Stimulated activated CD8-positive, alpha-beta memory T cell treated with anti-CD3 and anti-CD28 coated beads, Interleukin-15, amount 100 ng/mL, for 48 hours (primary cell): ENCODE measurements at places on chromosomes 2 and 18.
A peak's percentile ranks its signal among the peaks of the same experiment; 100 is the strongest.

DNA sequence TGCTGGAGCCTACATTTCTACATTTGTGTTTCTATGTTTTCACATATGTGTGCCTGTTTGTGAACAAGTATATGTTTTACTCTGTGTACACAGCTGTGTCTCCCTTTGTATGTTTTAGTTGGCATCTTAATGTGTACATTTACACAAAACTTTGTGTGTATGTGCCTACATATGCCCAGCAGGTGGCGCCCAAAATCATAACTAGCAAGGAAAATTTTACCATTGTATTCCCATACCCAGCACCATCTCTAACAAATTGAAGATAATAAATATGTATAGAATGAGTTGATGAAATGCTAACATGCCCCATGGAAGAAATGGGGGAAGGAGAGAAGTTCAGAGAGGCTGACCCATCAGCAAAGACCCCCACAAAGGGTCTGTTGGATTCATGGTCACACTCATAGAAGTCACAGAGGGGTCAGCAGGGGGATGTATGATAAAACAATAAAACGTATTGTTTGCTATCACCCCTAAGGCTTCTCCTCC, 48.1 kb downstream of the PKDCC start:
- DNase-seq, result peak; percentile 34

- DNase-seq, result no peak
Observed at GRCh38 chr2:73939419-73939818, 12.7 kb downstream of the DGUOK start.

- no peak for DNase-seq
Observed at GRCh38 chr2:179331061-179331460, 66.4 kb upstream of the SESTD1 start.

DNA sequence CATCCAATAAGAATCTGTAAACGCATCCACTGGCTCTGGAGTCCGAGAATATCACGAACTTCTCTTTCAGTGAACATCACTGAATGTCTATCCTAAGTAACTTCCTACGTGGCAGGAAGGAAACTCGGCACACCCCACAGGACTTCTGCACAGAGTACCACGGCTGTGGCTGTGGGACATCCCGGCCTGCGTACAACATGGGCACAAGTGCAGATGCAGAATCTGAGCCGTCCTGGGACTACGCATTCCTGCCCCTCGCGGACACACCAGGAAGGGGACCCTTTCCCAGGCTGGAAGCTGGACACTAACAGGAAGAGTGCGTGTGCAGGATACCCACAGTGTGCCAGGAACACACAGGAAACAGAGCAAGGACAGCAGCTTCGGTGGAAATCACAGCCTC, 60.6 kb downstream of the ZNF516 start:
- DNase-seq, result no peak

GRCh38 chr2:20534913-20535801, 88.3 kb downstream of the RHOB start:
- DNase-seq, result no peak

DNA sequence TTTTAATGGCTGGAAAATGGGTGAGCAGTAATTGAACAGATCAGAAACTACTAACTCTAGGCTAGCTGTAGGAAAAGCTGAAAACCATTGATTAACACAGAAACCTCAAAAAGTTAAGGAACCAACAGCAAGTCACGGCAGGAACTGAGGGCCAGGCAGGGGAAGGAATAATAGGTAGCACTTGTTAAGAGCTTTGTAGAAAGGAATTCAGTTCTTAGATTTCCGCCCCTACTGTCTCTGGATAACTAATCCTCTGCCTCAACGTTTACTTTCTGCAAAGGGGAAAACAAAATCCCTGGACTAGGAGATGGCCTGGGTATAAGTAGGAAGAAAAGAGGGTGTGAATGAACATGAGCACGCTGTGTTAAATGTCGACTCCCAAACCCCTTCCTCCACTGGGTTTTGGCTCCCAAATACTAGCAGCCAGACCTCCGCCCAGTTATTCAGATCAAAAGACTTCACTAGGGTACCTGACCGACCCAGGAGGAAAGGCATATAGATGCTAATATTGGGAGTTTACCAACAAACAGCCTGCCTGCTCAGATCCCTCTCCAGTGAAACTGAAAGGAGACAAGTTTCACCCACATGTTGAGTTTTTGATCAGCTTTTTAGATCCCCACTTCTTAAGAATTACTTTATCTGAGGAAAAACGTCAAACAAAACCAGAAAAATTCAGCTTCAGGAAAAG, 12.4 kb downstream of the SMAD2 start:
- no peak for DNase-seq

GRCh38 chr18:58201733-58202730, 158.0 kb downstream of the NEDD4L start:
- DNase-seq, result no peak

DNA sequence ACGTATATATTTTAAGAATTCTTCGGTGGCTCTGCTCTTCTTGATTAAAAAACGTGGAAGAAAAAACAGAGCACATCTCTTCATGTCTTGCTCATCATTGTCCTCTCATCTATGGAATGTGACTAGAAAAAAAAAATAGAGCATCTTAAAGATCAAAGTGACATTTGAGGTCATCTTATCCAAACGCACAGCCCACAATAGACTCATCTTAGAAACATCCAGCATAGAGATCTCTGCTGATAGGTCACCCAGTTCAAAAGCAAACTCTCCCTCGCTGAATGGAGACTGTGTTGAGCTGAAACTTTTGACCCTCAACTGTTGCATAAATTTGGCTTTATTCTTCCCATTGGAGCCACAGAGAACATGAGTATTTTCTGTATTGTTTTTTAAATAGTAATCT, 65.2 kb downstream of the CMPK2 start:
- no peak for DNase-seq

DNA sequence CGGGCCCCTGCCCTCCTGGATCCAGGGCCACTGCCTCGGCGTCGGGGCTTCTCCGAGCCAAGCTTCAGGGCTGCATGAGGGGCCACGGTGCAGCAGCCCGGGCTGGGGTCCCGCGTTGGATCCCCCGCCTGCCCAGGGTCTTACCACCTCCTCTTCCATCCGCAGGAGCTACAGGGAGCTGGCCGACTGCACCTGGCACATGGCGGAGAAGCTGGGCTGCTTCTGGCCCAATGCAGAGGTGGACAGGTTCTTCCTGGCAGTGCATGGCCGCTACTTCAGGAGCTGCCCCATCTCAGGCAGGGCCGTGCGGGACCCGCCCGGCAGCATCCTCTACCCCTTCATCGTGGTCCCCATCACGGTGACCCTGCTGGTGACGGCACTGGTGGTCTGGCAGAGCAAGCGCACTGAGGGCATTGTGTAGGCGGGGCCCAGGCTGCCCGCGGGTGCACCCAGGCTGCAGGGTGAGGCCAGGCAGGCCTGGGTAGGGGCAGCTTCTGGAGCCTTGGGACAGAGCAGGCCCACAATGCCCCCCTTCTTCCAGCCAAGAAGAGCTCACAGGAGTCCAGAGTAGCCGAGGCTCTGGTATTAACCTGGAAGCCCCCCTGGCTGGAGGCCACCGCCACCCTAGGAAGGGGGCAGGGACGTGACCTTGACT, 52.1 kb downstream of the RAMP1 start:
- no peak for DNase-seq

- no peak for DNase-seq
Observed at GRCh38 chr2:54783349-54783748, 59.9 kb downstream of the EML6 start.

- DNase-seq, result no peak
Observed at GRCh38 chr18:23585897-23586248, 433 bp downstream of the NPC1 start.

- no peak for DNase-seq
Observed at GRCh38 chr18:44979748-44980147, 299.1 kb downstream of the SETBP1 start.

- no peak for DNase-seq
Observed at GRCh38 chr18:9066817-9067306, 35.6 kb upstream of the NDUFV2 start.

- DNase-seq, result no peak
Observed at GRCh38 chr2:216117561-216118340, 8.6 kb downstream of the XRCC5 start.

GRCh38 chr2:155766342-155767115, 566.0 kb downstream of the NR4A2 start:
- no peak for DNase-seq

GRCh38 chr2:196926562-196927375, at the start of gene PGAP1:
TSS of gene PGAP1 (minus strand) at chr2:196926707. CDS start at chr2:196926616, 91 bp downstream.
- DNase-seq, result peak; percentile 91

GRCh38 chr18:74869904-74870863, 272.5 kb downstream of the ZNF407 start:
- DNase-seq, result no peak

DNA sequence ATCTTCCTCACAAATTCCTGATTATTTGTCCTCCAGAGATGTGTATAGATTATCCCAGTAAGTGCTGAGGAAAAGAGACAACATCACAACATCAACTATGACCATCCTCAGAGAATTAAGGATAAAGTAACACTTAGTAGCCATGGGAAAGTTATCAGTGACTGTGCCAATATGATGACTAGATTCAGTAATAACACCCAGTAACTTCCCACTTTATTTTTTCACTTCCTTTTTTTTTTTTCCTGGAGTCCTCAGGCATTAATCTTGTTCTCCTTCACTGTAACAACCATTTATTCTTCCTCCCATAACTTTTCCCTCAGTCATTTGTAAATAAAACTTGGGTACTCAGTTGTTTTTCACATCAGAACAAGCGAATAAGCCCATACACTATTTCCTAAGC, 16.7 kb upstream of the PID1 start:
- DNase-seq, result no peak

GRCh38 chr2:104043864-104044263, 810.1 kb upstream of the POU3F3 start:
- DNase-seq, result no peak

DNA sequence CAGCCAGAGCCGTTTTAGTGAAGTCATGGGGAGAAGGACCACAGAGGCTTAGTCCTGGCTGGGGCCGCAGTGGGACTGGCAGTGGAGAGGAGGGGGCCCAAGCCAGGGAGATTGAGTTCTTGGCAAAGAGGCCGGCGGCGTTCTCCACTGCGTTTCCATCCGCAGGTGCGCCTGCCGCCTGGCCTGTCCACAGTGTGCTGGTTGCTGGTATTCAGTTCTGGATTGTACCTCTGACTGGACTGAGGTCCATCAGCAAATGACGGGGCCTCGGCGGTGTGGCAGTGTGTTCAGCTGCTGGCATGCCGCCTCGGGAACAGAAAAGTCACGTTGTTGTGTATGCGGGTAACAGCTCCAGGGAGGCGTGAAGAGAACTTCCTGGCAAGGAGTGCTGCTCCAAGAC, 36.8 kb downstream of the LRRFIP1 start:
- no peak for DNase-seq

DNA sequence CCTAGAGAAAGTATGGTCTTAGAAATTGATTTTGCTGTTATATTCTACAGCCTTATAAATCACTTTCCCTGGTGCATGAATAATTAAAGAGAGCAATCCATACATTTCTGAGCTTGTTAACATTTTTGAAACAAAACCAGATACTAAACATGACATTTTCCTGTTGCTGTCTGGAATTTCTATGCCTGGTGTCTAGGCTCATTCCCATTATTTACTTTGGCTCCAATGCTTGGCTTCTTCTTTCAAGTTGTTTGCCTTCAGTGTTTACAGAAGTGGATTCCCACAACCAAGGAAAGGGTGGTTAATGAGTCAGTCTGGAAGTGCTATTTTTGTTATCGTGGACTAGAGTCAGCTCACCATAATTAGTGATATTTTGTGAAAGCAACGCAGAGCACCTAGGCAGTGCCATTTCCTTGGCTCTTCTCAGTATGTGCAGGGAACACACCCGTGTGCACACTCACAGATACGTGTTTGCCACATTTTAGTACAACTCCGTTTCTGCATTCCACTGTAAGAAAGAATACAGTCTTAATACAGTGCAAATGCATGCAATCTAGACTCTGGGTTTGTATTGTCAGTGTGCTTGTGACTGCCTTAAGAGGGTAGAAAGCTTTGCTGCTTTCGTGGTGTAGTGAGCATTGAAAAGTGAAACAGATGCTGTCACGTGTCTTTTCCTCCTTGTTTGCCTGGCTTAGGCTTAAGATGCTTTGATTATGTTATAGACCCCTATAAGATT, 185.0 kb upstream of the RASGRP3 start:
- no peak for DNase-seq

GRCh38 chr18:40013001-40013609, 1941.9 kb upstream of the PIK3C3 start:
- DNase-seq, result no peak

- DNase-seq, result no peak
Observed at GRCh38 chr2:26746934-26747333, 17.1 kb upstream of the SLC35F6 start.

DNA sequence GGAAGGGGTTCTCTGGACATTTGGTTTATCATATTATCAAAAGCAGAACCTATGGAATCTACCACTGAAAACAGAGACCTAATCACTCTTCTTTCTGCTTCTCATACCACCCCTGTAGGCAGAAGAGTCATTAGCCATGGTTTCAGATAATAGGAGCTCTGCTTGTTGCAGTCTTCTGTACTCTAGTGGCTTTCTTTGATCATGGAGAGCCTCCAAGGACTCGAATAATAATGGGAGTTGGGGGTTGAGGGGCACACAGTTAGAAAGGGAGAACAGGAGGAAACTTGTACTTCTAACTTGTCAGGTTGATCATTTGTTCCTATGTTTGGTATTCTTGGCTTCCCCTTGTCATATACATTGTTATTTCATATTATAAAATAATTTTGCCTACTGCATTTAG, 52.3 kb upstream of the VWC2L start:
- DNase-seq, result no peak

GRCh38 chr2:2048461-2048860, 282.6 kb downstream of the MYT1L start:
- no peak for DNase-seq

DNA sequence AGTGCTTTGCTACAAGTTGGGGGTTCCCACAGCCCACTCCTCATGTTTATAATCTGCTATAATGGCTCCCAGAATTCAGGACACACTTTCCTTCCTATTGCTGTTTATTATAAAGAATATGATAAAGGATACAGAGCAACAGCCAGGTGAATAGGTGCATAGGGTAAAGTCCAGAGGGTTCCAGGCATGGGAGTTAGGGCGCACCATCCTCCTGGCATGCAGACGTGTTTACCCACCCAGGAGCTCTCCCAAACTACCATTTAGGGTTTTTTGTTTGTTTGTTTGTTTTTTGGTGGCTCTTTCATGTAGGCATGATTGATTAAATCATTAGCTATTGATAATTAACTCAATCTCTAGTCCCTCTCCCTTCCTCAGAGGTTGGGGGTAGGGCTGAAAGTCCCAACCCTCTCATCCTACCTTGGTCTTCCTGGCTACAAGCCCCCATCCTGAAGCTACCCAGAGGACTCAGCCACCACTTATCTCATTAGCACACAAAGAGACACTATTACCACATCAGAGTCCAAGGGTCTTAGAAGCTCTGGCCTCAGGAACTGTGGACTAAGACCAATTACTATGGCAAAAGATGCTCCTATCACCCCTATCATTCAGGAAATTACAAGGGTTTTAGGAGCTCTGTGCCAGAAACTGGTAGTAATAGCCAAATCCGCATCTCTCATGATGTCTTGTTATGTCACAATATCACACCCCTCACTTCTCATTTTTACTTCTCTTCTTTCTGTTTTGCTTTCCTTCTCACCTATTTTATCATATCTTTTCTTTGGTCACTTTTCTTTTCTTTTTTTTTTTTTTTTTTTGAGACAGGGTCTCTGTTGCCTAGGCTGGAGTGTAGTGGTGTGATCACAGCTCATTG, 154.9 kb upstream of the TTC39C start:
- no peak for DNase-seq
